Tibial artery (tissue), 4 donors: ENCODE measurements at places on chromosomes 6 and 20.

GRCh38 chr6:97186416-97186999 is 96.5 kb downstream of the MMS22L start:
- peak; percentile 61 for DNase-seq

- no peak for DNase-seq
Observed at GRCh38 chr6:18491308-18492045, 104.3 kb downstream of the RNF144B start.

- no peak for DNase-seq
Observed at GRCh38 chr6:149242883-149243282, 74.6 kb upstream of the TAB2 start.

DNA sequence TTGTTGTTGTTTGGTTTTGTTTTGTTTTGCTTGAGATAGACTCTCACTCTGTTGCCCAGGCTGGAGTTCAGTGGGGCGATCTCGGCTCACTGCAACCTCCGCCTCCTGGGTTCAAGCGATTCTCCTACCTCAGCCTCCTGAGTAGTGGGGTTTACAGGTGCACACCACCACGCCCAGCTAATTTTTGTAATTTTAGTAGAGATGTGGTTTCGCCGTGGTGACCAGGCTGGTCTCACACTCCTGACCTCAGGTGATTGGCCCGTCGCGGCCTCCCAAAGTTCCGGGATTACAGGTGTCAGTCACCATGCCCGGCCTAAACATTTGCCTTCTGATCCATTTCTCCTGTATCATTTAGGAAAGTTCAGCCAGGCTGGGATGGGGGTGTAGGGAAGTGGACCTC is 17.7 kb downstream of the DUSP22 start:
- DNase-seq: no peak
